Suppressor macrophage (primary cell): ENCODE measurements at places on chromosomes 7 and 10.

DNA sequence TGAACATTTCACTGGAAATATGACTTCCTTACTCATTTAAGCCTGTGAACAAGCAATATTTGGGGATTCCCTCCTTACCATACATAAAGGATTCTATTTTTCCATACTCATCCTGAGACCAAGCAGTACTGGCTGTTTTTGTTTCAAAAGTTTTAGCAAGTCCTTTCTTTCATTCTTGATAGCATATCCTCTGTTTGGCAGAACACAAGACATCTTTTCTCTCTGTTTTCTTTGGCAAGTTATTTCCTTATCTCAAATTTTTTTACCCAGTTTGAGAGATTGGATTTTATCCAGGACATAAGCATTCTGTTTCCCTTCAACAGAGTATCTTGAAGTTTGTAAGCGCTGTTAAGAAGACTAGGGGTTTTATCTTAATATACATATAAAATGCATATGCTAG lies 3.0 kb upstream of the WASL start:
- DNase-seq = no peak

DNA sequence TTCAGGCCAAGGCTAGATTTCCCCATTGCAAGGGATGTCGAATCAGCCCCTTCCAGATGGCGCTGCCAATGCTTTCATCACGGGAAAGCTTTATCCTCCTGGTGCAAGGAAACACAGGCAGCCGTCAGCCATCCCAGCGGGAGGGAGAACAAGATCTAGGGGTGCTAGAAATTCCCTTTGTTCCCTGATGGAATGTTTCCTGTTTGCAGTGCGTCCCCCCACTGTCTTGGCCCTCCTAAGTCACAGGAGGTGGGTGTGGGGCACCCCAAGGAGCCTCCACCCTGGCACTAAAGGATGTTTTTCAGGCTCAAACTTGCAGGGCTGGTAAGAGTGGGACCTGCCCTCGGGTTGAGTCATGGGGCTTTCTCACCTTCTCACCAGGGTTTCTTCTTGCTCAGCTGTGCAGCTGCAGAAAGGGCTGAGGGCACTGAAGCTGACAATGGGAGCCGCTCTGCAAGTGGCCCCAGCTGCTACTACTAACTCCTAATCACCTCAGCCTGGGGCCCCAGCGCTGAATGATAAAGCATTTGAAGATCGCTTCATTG lies 103.6 kb downstream of the PRPF18 start:
- DNase-seq = no peak

DNA sequence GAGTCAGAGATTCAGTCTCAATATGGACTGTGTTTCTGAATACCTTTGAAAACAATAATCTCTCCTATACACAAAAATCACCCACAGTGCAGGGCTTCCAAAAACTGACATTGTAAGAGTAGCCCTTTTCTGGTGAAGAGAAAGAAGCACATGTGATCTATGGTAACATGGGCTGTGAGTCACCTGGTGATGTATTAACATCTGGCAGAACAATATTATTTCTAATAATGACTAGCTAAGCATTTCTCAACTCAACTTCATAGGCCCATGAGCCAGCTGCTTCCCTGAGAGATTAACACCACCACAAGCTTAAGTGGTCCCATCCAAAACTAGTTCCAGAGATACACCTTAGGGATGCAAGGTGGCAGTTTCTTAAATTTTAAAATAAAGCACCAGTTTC lies 331.0 kb upstream of the NRP1 start:
- DNase-seq = no peak

- no peak for DNase-seq
These were observed 38.5 kb downstream of the NPTX2 start for GRCh38 chr7:98655611-98656010.

- DNase-seq = no peak
These were observed 57.4 kb upstream of the NEBL start for GRCh38 chr10:20954519-20954918.

DNA sequence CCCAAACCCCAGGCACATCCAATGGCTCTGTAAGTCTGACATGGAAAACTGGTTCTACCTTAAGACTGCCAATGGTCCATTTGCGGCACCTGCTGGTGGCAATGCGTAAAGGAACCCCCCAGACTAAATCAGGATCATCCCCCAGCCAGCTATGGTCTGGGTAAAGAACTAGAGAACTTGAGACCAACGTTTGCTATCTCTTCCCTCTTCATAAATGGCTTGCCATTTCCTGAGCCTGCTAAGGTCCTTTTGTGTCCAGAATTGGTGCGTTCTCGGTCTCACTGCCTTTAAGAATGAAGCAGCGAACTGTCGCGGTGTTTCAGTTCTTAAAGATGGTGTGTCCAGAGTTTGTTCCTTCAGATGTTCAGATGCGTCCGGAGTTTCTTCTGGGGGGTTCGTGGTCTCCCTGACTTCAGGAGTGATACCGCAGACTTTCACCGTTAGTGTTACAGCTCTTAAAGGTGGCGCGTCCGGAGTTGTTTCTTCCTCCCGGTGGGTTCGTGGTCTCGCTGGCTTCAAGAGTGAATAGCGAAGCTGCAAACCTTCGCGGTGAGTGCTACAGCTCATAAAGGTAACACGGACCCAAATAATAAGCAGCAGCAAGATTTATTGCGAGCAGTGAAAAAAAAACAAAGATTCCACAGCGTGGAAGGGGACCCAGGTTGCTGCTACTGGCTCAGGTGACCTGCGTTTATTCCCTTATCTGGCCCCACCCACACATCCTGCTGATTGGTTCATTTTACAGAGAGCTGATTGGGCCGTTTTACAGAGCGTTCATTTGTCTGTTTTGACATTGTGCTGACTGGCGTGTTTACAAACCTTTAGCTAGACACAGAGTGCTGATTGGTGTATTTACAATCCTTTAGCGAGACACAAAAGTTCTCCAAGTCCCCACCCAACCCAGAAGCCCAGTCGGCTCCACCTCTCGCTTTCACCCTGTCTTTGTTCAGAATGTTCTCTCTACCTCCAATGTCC lies 95.4 kb downstream of the ELMO1 start:
- peak; percentile 65 for DNase-seq

DNA sequence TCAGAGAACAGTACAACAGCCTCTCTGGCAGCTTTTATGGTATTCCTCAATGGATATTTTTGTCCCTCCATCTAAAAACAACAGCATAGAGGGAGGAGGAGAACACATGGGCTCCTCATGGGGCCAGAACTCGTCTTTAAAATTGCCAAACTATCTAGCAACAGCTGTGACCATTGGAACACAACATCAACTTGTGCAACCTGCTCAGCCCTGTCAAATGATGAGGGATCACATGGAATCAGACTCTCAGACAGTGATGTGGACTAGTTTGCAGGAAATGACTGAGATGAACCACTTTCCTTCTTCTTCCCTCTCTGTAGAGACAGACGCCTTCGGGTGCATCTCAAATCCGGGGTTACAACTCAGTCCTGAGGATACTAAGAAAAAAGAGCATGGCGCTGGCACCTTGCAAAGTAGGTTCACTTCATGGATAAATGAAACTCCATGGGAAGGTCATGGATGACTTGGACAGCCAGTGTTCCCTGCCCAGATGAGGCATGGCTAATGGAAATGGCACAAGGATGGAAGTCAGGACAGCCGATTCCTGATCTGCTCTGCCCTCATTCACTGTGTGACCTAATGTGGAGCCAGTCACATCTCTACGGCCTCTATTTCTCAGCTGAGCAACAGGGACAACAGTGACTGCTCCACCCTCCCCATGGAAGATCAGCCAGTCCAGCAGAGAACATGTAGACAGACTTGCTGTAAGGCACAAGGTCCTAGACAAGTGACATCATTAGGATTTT lies 24.6 kb upstream of the DGKI start:
- DNase-seq = peak; percentile 36

GRCh38 chr7:9201928-9202327 lies 768.5 kb downstream of the NXPH1 start:
- DNase-seq = no peak

DNA sequence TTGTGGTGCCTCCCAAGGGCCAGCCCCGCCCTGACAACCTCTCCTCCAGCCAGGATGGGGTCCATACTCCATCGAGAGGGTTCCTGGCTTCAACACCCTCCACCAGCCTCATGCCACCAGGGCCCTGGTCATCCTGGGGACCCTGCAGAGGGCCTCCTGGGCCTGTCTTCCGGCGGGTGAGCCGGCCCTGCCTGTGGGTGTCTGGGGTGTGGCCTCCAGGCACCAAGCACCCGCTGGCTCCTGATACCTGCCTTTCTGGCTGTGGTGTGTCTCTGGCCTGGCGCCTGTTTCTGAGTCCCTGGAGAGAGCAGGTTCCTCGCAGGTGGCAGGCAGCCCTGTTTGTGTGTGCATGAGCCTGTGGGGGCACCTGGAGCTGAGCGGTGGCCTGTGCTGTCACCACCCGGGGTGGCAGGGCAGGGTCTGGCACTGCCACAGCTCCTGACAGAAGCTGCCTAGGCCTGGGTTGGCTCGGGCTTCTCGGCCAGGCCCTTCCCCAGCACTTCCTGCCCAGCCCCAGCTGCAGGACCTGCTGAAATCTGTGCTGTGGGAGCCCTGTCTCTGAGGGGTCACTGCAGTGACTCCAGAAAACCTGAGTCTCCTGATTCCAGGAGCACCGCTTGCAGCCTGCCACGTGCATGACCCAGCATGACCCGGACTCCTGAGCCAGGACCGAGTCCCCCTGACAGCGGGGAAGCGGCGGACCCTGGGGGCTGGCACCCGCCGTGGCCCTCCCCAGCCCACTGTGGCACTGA lies 18.4 kb downstream of the ADAM8 start:
- DNase-seq = peak; percentile 44

GRCh38 chr7:121371367-121371766 lies 24.7 kb downstream of the FAM3C start:
- DNase-seq = no peak

DNA sequence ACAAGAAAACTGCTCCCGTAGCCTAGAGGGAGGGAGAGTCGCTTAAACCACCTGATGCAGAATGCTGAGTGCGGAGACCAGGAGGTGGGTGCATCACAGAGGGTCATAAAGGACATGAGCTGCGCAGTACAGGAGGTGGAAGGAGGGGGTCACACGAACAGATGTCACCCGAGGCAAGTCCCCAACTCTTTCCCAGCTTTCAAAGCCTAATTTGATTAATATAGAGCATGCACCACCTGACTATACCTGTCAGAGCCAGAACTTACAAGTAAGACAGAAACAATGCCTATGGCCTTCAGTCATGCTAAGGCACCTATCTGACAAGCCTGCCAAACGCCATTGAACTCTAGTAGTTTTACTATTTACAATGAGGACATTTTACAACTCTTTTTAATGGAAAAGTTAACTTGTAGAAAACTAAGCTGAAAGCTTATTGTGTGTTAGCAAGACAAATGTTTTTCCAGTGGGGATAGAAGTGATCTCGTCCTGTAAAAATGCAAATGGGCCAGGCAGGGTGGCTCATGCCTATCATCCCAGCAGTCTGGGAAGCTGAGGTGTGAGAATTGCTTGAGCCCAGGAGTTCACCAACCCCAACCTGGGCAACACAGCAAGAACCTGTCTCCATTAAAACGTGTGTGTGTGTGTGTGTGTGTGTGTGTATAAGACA lies 1.1 kb upstream of the VOPP1 start:
- no peak for DNase-seq

DNA sequence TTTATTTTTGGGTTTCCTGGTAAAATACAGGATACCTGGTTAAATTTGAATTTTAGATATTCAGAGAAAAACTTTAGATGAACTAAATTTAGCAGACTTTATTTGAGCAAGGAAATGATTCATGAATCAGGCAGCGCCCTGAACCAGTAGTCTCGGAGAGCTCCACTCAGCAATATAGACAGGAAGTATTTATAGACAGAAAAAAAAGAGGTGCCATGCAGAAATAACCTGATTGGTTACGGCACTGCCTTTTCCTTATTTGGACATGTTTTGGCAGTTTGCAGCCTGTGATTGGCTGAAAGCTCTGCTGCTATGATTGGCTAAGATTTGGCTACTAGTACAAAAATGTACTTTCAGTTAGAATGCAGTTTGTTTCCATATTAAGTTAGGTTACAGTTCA lies 198.3 kb upstream of the DKK1 start:
- DNase-seq = no peak

DNA sequence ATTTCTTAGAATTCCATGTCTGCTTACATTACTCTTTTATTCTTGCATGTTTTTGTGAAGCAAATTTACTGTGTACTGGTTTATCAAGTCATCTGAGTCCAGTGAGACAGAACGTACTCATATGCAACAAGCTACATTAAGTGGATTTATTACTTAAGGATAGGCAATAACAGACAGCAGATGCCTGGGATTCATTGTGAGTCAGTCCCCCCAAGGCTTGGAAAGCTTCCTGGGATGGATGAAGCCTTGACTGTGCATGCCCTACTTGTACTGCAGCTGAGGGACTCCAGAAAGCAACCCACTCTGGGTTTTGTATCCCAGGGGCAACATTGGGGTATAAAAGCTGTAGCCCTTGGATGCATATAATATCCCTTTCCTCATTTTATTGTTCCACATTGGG lies 113.4 kb upstream of the RAB18 start:
- DNase-seq = no peak

DNA sequence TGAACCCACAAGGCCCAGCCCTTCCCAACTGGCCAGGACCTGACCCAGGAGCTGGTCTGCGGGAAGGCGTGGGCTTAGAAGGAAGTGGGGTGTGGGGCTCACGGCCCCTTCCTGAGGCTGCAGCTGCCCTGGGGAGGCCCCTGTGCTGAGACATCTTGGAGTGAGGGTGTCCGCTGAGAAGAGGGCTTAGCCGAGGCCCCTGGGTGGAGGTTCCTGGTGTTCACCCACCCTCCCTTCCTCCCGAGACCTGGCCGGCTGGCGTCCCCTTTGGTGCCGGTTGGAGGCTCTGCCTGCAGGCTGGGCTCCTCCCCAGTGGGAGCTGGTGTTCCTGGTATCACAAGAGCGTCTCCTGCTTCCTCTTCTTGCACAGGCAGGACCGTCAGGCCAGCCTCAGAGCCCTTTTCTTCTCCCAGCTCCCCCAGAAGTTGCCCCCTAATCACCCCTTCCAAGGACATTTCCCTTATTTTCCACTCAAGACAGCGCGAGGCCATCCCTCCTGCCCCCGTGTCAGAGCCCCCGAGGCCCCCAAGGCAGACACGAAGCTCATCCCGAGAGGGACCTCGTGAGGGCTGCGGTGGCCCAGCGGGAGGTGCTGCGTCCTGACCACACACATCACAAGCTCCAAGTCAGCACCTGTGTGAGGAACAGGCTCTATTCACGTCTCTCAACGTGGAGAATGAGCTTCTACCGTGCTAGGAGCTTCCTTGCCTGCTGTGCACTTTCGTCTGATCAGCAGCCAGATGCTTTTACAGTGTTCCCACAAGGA lies 25.1 kb upstream of the FAM20C start:
- peak; percentile 84 for DNase-seq

DNA sequence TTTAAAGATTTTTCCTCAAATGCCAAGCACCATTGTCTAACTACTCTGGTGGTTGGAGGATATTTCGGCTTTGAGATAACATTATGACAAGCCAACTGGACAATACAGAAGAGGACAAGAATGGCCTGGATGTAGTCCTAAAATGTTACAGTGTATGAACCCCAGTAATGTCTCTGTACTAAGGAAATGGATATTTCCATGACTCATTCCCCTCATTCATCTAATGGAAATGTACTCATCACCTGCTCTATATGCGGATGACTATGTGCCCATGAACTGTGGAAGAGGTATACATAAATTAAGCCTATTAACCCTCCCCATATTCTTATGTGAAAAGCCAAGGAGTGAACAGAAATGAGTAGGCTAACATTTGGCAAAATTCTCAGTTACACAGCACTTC lies 207.9 kb downstream of the CACNA2D1 start:
- no peak for DNase-seq
